Heart left ventricle (tissue), 16 donors: ENCODE measurements at places on chromosomes 5 and 9.

GRCh38 chr5:158543539-158544387 is 556.0 kb downstream of the EBF1 start:
- H3K4me1 ChIP-seq = no peaks in the 10 kb centered on the region
- no peak for DNase-seq
- H3K27ac ChIP-seq = peak overlapping the region; percentile 58

DNA sequence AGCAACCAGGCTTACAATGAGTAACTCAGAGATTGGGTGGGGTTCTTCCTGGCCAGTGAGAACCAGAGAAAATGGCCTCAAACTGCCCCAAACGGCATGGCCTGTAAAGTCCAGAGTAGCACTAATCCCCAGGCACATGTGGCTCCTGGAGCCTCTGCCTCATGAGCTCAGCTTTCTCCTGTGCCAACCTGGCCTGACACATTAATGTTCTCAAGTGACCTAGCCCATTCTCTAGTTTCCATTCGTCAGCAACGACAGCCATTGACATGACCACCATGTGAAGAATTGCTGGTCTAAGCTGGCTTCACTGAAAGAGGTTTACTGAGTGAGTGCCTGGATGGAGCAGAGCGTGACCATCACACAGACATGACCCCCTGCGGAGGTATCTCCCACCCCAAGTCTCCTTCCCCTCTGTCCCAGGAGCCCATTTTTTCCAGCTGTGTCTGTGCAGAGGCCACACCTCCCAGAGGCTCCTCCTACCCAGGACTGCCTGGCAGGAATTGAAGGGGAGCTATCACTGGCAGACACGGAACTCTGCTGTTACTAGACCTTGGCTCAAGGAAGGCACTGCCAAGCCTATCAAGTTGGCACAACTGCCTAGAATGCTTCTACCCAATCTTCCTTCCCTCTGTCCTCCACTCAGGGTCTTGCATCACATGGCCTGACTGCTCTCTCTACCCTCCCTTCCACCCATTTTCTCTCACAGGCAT is 59.0 kb upstream of the BOD1 start:
- no peak for DNase-seq
- H3K4me3 ChIP-seq = no peak overlapping the region
- H3K27me3 ChIP-seq = no peaks in the 10 kb centered on the region
- H3K4me1 ChIP-seq = peaks cover 23% of the 10 kb centered on the region
- H3K27ac ChIP-seq = no peak overlapping the region
- no peaks in the 10 kb centered on the region for H3K36me3 ChIP-seq

- no peak overlapping the region for H3K4me3 ChIP-seq
- H3K4me1 ChIP-seq = no peaks in the 10 kb centered on the region
- DNase-seq = no peak
- H3K27ac ChIP-seq = no peak overlapping the region
Observed at GRCh38 chr9:94798708-94799107, 72.2 kb downstream of the AOPEP start.

- no peak for DNase-seq
- H3K27me3 ChIP-seq = no peaks in the 10 kb centered on the region
- H3K4me3 ChIP-seq = no peak overlapping the region
- no peaks in the 10 kb centered on the region for H3K36me3 ChIP-seq
- H3K4me1 ChIP-seq = peaks cover 6% of the 10 kb centered on the region
- no peak overlapping the region for H3K27ac ChIP-seq
Observed at GRCh38 chr9:128416432-128417019, 4.1 kb upstream of the CERCAM start.

GRCh38 chr5:120614531-120615180 is 150.6 kb downstream of the PRR16 start:
- no peaks in the 10 kb centered on the region for H3K36me3 ChIP-seq
- no peak overlapping the region for H3K4me3 ChIP-seq
- no peaks in the 10 kb centered on the region for H3K4me1 ChIP-seq
- DNase-seq = no peak
- no peaks in the 10 kb centered on the region for H3K27me3 ChIP-seq

DNA sequence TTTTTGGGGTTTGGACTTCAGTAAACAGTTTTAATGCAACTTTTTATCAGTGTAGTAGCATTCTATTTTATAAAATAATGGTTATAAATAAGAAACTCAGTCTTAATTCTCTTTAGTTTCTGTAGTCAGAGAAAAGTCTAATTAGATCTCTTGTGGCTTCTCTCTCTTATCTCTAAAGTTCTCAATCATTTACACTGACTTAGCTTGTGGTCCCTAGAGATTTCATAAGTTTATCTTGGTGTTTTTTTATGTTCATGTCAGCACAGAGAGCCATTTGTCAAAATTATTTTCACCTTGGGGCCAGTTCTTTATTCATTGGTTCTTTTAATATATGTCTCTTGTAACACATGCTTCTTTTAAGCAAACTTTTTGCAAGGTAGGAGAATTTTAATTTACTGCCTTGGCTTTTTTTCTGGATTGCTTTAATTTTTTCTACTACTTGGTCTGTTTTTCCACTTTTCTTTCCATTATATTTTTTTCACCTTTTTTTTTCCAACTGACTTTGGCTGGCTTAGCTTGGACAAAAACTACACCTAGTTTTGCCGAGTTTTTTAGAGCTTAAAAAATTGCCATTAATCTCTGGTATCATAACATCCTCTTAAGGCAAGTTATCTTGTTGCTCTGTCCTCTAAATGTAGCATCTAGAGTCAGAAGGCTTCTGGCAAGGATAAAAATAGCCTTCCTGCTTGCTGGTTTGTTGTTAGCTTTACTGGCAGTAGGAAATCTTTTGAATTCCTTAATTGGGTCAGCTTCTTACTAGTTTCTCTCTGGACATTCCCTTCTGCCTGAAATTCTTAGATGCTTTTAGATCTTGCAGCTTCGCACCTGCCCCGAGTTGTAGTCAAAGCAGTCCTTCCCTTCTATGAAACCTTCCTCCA is 35.3 kb downstream of the CPEB4 start:
- no peak for DNase-seq
- peaks cover 55% of the 10 kb centered on the region for H3K4me1 ChIP-seq
- H3K27ac ChIP-seq = peak overlapping the region; percentile 77
- H3K4me3 ChIP-seq = peak overlapping the region; percentile 18
- H3K36me3 ChIP-seq = peaks cover 5% of the 10 kb centered on the region
- no peaks in the 10 kb centered on the region for H3K27me3 ChIP-seq
